ENCODE measurements at places on chromosomes 5 and 9.

DNA sequence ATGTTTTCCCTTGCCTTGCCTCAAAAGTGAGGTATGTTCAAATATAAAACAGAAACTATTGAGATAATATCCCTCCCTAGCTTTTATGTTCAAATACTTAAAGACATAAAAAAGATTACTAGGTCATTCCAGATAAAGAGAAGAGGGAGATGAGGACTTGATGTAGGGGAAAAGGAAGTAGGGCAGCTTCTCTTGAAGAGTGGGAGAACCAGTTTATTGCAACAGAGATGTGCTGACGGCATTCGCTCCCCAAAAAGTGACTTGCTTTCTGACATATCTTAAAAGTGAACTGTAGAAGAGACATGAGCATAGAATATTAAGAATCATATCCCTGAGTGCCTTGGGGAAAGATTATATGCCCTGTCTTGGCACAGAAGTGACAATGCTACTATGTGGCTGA lies 330.2 kb upstream of the NREP start:
- DNase-seq, result no peak

DNA sequence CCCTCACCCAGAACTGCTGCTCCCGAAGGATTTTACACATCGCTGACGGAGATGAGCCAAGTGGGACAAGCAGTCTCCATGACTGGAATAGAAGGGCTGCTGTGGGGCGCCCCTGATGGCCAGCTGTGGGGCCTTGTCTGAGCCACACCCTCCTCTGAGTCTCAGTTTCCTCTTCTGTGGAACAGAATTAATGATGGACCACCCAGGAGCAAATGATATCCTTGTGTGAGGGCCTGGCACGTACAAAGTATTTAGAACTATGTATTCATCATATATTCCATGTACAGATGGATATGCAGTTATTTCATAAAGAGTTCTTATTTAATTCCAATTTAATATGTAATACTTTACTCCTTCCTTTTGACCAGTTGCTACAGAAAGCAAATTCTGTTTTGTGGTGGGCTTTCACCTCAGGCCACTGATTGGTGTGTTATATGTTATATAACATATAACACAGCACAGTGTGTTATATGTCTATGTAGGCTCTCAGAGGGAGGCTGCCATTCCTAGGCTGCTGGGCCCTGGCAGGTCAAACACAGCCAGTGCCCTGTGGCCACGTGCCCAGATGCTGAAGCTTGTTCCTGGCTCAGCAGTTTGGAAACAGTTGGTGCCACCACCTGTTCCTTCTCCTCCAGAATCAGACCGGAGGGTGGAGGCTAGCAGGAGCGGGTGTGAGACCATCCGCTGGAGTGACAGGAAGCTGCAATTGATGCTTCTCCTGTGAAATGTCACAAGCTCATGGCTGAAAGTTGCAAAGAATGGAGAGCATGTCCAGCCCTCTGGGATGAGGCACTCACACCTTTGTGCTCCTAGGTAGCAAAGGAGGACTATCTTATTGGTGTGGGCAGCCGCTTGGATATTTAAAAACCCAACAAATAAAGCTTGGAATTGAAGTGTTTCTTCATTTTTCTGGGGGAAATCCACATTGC lies 4.4 kb upstream of the FGD3 start:
- no peak for DNase-seq

DNA sequence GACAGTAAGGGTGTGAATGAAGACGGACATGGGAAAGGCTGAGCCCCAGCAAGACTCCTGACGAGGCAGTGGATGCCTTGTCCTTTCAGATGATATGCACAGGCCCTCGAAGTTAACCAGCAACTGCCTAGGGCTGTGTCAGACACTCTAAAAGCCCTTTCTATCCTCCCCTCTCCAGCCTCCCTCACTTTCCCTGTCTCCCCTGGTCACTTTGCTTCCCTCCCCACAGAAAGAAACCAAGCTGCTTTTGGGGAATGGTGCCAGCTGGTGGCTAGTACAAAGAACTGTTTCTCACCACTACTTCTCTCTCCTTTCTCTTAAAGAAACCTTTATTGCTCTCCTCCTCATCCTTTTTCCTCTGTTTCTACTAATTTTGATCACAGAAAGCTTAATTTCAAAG lies 21.4 kb downstream of the LHFPL2 start:
- no peak for DNase-seq

GRCh38 chr9:129317179-129318011 lies 139.3 kb upstream of the IER5L start:
- no peak for DNase-seq

DNA sequence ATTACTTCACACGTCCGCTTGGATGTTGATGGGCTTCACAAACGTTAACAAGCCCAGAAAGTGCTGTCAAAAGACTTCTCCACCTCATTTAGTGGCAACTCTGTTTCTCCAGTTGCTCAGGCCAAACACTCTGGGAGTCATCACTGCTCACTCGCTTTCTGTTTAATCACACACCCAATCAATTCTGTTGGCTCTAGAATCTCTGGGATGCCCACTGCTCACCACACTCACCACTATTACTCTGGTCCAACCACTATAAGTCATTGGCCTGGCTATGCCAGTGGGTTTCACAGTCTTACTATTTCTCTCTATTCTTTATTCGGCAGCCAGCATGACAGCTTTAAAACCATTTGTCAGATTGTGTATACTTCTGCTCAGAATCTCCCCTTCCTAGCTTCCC lies 163.5 kb downstream of the KDM4C start:
- no peak for DNase-seq

- DNase-seq, result no peak
Measured at GRCh38 chr9:138064547-138064946, 187.0 kb downstream of the CACNA1B start.

DNA sequence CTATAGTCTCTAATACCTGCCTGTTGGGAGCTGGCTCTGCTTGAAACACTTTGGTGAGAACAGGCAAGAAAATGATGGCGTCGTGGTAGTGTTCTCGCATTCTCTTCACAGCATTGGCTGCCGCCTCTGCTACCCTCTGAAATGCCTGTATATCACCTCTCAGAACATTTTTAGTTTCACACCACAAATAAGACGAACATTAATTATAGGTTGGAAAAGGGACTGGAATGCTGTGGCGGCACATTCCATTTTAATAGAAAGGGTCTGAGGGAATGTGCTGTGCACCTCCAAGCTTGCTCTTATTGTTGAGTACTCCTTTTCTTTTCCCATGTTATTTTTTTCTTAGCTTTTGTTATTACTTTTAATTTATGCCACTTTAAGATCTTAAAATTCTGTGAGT lies 134.6 kb upstream of the HMHB1 start:
- no peak for DNase-seq

DNA sequence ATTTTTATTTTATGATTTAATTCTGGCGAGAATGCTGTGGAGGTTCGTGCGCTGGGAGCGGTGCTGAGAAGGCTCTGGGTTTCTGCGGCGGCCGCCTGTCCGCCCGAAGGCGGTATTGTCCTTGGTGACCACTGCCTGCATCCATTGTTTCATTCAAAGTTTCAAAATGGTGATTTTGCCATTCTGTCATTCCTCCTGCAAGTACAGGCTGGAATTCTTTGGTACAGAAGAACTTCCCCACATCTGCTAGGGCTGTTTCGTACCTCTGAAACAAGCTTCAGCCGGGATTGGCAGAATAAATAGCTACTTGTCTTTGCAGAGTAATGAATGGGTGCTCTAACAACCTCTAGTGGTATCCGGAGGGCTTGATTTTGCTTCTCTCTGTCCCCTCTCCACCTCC lies 112.6 kb upstream of the CACNA1B start:
- no peak for DNase-seq
